ENCODE measurements at places on chromosomes 7 and 10.

DNA sequence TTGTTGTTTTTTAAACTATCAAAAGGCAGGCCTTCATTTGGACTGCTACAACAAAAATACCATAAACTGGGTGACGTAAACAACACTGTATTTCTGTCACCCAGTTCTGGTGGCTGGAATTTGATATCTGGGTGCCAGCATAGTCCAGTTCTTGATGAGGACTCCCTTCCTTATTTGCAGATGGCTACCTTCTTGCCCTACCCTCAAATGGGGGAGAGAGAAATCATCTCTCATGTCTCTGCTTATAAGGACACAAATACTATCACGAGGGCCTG is 25.2 kb downstream of the ACTA2 start:
- no peak for DNase-seq

GRCh38 chr7:92044148-92044547 is 90.1 kb downstream of the CYP51A1 start:
- DNase-seq: no peak

- DNase-seq: no peak
These were observed 44.7 kb upstream of the AQP1 start for GRCh38 chr7:30866939-30867338.

GRCh38 chr7:108716783-108717182 is 147.1 kb downstream of the DNAJB9 start:
- DNase-seq: no peak

GRCh38 chr10:122054048-122055025 is 65.4 kb downstream of the TACC2 start:
- no peak for DNase-seq

Data from DMS79 treated with DMSO at 0.1 percent for 48 hours (cell line).